Hindlimb muscle (tissue), 1 donor: ENCODE measurements at places on chromosomes 5 and 9. TPM values are rescaled to one million over a fixed set of nuclear protein-coding genes. Genes with fewer than 3 reads are reported as not detected.

SPRY4 gene
- 47.3 TPM for polyA plus RNA-seq

PCDHB8 gene
- 2.1 TPM for polyA plus RNA-seq

CAAP1 gene
- 15.2 TPM for polyA plus RNA-seq

EIF4E1B gene
- polyA plus RNA-seq, result 0.12 TPM

IFNK gene
- polyA plus RNA-seq, result not detected

TEX48 gene
- polyA plus RNA-seq, result not detected

PKD2L2 gene
- 0.74 TPM for polyA plus RNA-seq

IL31RA gene
- 0.54 TPM for polyA plus RNA-seq

PLPP7 gene
- 51.0 TPM for polyA plus RNA-seq

OR13C8 gene
- not detected for polyA plus RNA-seq

GNA14 gene
- polyA plus RNA-seq, result 6.0 TPM

HSPB3 gene
- polyA plus RNA-seq, result 123 TPM

SURF1 gene
- polyA plus RNA-seq, result 35.5 TPM

SMIM32 gene
- not detected for polyA plus RNA-seq

SPINK4 gene
- polyA plus RNA-seq, result 0.52 TPM

SPATA31E1 gene
- not detected for polyA plus RNA-seq

SLC6A7 gene
- 0.22 TPM for polyA plus RNA-seq

PLEKHG4B gene
- 0.39 TPM for polyA plus RNA-seq

GFPT2 gene
- 10.8 TPM for polyA plus RNA-seq

LRRC70 gene
- polyA plus RNA-seq, result 3.1 TPM

CEL gene
- polyA plus RNA-seq, result 2.6 TPM

TRIM36 gene
- polyA plus RNA-seq, result 2.2 TPM

PCDHA1 gene
- polyA plus RNA-seq, result not detected

HARS2 gene
- 24.7 TPM for polyA plus RNA-seq

SV2C gene
- polyA plus RNA-seq, result not detected

CARD9 gene
- 1.1 TPM for polyA plus RNA-seq

ADCY2 gene
- 54.1 TPM for polyA plus RNA-seq

GABRA6 gene
- polyA plus RNA-seq, result not detected

SLF1 gene
- 12.2 TPM for polyA plus RNA-seq

SLC6A18 gene
- not detected for polyA plus RNA-seq

OCLN gene
- polyA plus RNA-seq, result 1.6 TPM

BARHL1 gene
- not detected for polyA plus RNA-seq

FGF18 gene
- polyA plus RNA-seq, result 14.4 TPM
